ENCODE measurements at places on chromosomes 1 and 21.

- no peak for DNase-seq
Observed at GRCh38 chr1:217052626-217053025, 329.4 kb upstream of the ESRRG start.

DNA sequence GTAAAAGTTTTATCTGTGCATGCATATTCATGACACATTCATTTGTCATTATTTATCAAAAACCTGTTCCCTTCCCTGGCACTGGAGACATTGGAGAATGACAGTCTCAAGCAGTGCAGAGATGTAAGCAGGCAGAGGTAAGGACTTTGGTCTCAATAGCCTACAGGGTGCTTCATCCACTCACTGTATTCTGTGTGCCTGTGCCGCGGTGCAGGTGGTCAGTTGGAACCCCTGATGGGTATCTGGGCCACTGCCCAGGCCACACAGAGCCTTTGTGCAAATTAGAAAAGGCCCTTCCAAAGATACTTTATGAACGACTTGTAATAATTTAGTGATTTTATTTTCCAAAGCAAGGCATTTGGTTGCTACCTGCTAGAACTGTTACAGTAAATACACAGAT, 44.0 kb downstream of the CDC42 start:
- no peak for DNase-seq

GRCh38 chr1:214425716-214426425, 125.5 kb downstream of the PTPN14 start:
- DNase-seq, result no peak

- no peak for DNase-seq
Observed at GRCh38 chr1:228488818-228489674, 1.9 kb downstream of the RNF187 start.

GRCh38 chr1:21312407-21312992, 22.2 kb upstream of the ECE1 start:
- no peak for DNase-seq

GRCh38 chr1:167933788-167934187, 2.7 kb upstream of the DCAF6 start:
- no peak for DNase-seq

DNA sequence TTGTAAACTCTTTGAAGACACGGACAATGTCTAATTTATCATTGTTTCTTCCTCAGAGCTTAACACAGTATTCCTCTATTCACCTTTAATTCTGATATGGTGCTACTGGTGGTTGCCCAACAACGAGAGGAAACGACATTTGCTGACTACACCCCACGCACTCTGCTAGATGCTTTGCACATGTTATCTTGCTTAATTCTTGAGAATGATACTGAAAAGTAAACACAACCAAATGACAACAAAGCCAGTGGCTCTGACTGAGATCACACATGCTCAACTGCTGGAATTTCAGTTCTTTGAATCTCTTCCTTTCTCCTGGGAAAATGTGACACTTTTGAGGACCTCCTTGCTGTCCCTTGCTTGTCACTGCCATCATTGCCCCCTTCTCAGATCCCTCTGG, 37.2 kb upstream of the DDAH1 start:
- no peak for DNase-seq

DNA sequence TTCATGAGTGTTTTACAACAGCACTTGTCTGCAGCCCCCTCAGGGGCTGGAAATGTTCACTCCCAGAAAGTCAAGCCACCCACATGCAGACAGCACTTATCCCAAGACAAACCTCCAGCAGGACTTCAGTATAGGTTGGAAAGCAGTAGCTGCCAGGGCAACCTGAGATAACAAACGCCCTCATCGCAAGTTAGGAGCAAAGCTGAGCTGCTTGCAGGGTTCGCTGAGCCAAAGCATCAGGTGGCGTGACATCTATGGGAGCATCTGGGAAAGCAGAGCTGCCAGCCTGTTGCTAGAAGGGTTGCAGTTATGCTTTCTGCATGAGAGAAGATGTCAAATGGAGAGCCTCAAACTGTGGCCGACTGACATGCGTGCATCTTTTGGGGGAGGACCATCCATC, 4.2 kb upstream of the STXBP3 start:
- no peak for DNase-seq

GRCh38 chr21:35381743-35382310, 332.7 kb upstream of the RUNX1 start:
- DNase-seq, result no peak

GRCh38 chr1:39132505-39133339, 71.8 kb upstream of the MACF1 start:
- DNase-seq, result no peak

GRCh38 chr21:17053321-17053720, 459.5 kb upstream of the CXADR start:
- DNase-seq, result no peak

DNA sequence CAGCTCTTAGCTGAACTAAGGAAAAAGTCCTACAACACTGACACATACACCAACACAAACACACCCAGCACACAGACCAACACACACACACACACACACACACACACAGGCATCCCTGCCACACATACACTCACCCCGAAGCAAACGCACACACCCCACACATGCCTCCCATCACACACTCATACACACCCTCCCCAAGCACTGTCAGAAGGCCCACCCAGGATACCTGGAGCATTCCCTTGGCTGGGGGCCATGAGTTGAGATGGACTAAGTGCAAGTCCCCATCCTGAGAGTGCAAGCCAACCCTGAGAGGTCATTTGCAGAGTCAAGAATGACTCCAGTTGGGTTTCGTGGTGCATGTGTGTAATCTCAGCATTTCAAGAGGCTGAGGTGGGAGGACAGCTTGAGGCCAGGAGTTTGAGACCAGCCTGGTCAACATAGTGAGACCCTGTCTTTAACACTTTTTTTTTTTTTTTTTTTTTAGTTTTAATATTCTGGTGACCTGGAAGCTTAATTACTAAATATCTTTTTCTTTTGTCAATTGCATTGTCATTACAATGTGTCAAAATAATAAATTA, 117.3 kb downstream of the RHOU start:
- no peak for DNase-seq

GRCh38 chr1:63593886-63594605, 835 bp downstream of the PGM1 start:
- DNase-seq, result peak; percentile 62

GRCh38 chr1:52022133-52022532, 11.5 kb downstream of the KTI12 start:
- no peak for DNase-seq

- DNase-seq, result no peak
Observed at GRCh38 chr21:38777531-38777930, 28.2 kb upstream of the ETS2 start.

GRCh38 chr21:33872881-33873515, 42.6 kb downstream of the ATP5PO start:
- DNase-seq, result no peak

All from T-helper 17 cell (primary cell).